ENCODE measurements at places on chromosomes 16 and 17. TPM values are rescaled to one million over a fixed set of nuclear protein-coding genes. Genes with fewer than 3 reads are reported as not detected.

GRCh38 chr17:40950176-40950575, 12.7 kb upstream of the KRT23 start:
- no peak for DNase-seq

GRCh38 chr16:2715966-2716885, 3.8 kb downstream of the PRSS27 start:
- DNase-seq = no peak

- no peak for DNase-seq
These were observed 185.6 kb downstream of the PRKCA start for GRCh38 chr17:66487981-66488468.

DNA sequence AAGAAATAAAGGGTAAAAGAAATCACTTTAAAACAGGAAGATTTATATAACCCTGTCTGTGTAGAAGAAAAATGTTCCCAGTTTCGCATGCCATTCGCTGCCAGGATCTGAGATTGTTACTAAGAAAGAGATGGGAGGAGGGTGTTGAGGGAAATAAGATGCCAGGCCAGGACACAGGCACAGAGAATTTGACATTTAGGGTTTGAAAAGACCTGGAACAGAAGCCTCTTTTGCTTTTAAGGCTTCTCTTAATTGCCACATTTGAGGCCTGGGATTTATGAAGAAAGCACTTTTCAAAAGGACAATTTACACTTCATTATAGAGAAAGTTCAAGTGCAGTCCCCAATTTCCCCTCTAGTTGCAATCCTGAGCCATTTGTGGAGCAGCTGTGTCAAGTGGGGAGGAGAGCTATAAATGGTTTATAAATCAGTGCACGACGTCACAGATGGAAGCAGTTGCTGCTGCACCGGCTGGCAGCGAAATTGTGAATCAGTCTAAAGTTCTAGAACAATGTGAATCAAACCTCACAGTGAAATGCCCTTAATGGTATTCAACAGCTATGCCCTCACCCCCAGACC, 26.5 kb upstream of the C16orf87 start:
- DNase-seq = peak; percentile 65

GRCh38 chr17:15351478-15351840, 10.1 kb upstream of the TEKT3 start:
- DNase-seq = no peak

DNA sequence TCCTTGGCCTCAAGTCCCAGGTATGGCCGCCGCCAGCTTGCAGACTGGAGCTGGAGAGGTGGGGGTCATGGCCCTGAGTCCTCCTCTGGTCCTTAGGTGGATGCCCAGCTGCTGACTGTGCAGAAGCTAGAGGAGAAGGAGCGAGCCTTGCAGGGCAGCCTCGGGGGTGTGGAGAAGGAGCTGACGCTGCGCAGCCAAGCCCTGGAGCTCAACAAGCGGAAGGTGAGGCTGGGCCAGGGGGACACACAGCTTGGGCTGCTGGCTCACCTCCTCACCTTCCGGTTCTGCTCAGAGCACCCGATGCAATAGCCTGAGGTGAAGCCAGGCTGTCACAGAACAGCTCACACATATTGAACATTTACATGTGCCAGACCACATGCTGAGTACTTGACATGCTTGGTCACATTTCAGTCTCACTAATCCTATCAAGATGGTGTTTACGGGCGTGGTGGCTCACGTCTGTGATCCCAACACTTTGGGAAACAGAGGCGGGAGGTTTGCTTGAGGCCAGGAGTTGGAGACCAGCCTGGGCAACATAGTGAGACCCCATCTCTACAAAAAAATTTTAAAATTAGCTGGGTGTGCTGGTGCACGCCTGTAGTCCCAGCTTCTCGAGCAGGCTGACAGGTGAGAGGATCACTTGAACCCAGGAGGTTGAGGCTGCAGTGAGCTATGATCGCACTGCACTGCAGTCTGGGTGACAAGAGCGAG, 7.4 kb downstream of the RNF40 start:
- DNase-seq = no peak

DNA sequence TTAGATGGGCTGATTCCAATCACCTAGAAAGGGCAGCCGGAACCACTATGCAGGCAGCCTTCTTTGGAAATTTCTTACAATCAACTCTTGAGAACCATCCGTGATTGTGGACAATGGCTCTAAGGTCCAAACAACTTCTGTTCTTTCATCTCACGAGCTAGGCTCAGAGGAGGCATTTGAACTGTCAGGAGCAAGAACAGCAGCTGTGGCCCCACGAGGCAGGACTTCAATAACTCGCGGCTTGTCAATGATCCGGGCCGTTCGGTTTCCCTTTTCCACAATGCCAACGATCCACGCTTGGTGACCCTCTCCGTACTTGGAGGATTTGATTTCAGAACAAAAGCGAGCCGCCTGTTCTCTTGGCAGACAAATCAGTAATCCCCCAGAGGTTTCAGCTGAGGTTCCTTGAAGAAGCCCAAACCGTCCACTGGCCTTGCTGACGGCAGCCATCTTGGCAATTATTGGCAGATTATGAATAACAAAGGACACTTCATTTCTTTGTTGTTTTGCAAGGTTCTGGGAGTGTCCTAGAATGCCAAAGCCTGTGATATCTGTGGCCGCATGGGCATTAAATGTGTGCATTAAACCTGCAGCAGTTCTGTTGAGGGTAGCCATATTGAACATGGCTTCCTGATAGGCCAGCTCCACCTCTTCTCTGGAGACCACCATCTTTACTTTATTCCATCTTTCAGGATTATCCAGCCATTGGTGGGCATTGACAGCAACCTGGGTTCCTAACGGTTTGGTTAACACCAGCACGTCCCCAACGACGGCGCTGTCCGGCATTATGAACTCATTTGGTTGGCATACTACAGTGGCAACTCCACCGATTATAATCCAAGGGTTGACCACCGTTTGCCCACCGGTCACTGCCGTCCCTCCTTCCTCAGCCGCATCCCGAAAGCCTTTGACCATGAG, 1.2 kb downstream of the SEPHS2 start:
- no peak for DNase-seq

DNA sequence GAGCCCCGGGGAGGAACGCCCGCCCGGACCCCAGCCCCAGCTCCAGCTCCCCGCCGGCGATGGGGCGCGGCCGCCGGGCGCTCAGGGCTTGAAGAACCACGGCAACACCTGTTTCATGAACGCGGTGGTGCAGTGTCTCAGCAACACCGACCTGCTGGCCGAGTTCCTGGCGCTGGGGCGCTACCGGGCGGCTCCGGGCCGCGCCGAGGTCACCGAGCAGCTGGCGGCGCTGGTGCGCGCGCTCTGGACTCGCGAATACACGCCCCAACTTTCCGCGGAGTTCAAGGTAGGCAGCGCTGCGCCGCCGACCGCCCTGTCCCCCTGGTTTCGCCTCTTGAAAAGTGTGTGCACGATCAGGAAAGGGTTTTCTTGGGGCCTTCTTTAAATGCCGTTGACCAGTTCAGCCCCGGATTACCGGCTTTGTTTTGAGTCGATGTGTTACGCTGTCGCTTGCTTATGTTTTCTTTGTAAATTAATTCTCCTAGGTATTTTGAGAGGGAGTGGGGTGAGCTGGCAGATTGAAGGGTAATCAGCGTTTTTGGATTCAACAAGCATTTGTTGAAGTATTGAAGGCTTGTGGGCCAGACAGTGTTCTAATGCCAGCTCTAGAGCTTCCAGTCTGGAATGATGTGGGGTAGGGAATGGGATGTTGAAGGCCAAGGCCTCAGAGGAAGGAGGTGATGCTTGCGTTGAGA, 681 bp downstream of the USP43 start:
- peak; percentile 25 for DNase-seq

GRCh38 chr17:80794281-80795089, 197.2 kb upstream of the CHMP6 start:
- DNase-seq = no peak

GRCh38 chr17:76726231-76726775, at the start of gene JMJD6:
Gene JMJD6, minus strand, starts transcription at chr17:76726606. Its CDS starts 131 bp downstream, at chr17:76726475.
- peak; percentile 95 for DNase-seq

DNA sequence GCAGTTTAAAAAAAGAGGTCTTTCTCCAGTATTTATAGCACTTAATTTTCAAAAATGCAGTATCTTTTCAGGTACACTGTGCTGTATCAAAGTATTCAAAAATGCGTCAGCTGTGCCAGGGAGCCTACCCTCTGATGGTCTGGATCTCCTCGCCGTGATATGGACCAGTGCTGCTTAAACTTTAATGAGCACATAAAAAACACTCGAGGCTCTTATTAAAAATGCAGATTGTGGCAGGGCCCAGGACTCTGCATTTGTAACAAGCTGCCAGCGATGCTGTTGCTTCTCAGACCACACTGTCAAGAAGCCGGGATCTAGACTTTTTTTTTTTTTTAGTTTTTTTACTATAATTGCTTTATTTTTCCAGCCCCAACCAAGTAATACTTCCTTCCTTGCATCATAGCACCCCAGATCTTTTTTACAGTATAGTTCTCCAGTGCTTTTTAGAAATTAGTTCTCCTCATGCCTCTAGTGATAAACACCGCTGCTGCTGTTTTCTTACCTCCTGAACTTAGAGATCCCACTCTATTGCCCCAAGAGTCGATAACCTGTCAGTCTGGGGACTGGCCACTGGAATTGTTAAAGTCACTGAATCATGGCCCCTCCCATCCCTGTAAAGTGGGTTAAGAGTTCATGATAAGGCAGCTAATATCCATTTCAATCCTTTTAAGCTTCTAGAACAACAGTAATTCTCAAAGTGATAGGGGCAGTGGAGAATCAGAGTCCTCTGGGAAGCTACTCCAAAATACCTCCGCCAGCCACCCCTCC, 1.6 kb upstream of the SMARCD2 start:
- no peak for DNase-seq

DNA sequence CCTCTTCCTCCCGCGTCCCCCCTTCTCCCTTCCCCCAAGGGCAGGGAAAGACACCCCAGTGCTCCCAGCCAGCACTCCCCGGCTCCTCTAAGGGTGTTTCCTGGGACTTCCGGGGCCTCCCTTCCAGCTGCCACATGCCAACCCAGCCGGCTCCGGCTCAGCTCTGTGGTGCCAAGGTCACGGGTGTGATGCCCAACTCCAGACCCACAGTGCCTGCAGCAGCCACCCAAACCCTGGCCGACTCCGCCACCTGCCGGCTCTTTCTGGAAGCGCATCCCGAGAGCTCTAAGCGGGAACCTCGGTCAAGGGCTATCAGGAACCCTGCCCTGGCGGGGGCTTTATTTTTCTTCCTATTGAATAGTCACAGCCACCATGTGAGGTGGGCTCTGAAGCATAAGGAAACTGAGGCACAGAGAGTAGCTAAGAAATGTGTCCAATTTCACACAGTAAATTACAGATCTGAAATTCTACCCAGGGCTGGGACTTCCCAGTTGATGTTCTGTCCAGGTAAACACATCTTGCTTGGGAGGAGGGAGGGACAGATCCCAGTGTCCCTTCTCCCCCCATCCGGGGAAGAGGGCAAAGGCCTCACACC, 3.3 kb upstream of the PPP1R1B start:
- DNase-seq = peak; percentile 63

DNA sequence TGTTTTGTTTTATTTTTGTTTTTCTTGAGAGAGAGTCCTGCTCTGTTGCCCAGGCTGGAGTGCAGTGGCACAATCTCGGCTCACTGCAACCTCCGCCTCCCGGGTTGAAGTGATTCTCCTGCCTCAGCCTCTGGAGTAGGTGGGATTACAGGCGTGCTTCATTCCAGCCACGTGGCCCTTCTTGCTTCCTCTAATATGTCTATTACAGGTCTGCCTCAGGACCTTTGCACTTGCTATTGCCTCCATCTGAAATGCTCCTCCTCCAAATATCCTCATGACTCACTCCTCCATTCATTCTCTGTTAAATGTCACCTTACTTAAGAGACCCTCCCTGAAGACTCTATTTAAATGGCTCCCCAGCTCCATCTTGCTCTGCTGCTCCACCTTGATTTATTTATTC, 39.0 kb downstream of the LYRM9 start:
- no peak for DNase-seq

DNA sequence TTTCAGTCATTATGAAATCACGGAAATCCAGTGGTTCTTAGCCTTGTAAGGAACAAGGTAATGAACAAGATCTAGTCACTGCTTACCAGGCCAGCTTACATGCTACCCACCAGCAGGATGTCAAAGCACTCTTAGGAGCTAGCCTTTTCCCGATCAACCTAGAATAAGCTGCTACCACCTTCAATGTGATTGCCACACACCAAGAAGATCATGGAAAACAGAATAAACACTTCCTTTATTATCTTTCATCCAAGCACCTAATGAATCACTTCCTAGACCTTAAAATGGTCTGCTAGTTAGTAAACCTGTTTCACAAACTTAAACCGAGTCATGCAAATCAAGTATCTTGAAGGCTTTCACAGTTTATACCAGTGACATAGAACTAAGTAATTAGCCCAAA, 5.0 kb downstream of the BBS2 start:
- peak; percentile 10 for DNase-seq

- DNase-seq = peak; percentile 33
These were observed 28.4 kb upstream of the SLC12A3 start for GRCh38 chr16:56836410-56837230.

- DNase-seq = no peak
These were observed 6.2 kb upstream of the ABCA8 start for GRCh38 chr17:68961214-68961882.

GRCh38 chr17:79937391-79938335, 98.0 kb downstream of the TBC1D16 start:
- no peak for DNase-seq

DNA sequence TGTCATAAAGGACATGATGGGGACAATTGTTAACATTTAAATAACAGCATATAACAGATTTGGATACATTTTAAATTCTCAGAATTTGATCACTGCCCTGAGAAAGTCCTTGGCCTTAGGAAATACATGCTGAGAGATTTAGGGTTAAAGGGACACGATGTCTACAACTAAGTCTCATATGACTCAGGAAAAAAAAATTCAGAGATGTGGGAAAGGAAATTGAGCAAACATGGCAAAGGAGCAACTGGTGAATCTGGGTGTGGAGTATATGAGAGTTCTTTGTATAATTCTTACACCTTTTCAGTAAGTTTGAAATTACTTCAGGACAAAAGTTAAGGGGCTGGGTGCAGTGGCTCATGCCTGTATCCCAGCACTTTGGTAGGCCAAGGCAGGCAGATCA, 18.2 kb downstream of the MPP3 start:
- DNase-seq = peak; percentile 75

- DNase-seq = no peak
These were observed 121.3 kb upstream of the CACNG5 start for GRCh38 chr17:66713533-66714042.

DNA sequence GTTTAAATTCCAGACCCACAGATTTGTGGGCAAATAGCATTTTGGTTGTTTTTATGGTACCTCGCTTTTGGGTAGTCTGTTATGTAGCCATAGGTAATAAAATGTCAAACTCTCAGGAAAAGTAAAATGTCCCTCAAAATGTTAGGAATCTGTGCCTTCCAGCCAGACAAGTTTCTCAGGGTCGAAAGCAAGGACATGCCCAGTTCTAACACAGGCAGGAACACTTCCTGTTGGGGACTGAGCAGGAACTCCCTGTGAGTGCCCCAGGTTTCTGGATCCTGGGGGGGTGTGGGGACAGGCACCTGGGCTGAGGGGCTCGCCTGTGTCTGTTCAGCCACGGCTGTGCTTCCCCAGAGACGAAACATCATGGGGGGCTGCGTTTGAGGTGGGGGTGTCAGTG, 62.3 kb downstream of the GNA13 start:
- no peak for DNase-seq

- DNase-seq = peak; percentile 69
These were observed 678 bp downstream of the CDR2L start for GRCh38 chr17:74987909-74988711.

The MYO15B gene
- 1.5 TPM for total RNA-seq

The NGFR gene
- 0.62 TPM for total RNA-seq

The IL34 gene
- 0.86 TPM for total RNA-seq

The CNGB1 gene
- not detected for total RNA-seq

The C16orf96 gene
- not detected for total RNA-seq

The CD300H gene
- total RNA-seq = not detected

The PIP4K2B gene
- total RNA-seq = 45.4 TPM

The ADORA2B gene
- 20.8 TPM for total RNA-seq

The OR1E1 gene
- total RNA-seq = not detected

The WIPF2 gene
- total RNA-seq = 11.2 TPM

Measured in M059J (cell line).